ENCODE measurements at places on chromosomes 4 and X.

DNA sequence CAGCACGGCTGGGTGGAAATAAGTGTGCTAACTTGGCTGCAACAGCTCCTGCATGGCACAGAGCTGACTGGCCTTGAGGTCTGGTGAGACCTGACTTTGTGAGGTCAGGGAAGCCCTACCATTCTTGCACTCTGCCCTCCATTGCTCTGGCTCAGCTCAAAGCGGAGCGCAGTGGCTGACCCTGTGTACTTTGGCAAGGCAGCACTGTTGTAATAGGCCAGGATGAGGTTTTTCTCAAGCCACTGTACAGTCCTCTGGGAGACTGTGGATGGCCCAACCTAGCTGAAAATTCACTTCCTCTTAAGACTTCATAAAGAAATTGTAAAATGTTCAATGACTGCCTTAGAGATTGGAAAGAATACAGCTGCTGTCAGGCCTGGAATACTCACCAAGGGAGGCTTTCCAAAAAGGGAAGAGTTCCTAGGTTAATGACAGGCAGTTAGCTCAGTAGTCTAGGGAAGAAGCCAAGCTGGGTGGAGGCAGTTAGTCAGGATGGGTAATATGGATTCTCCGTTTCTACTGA, 129.8 kb downstream of the GUCY2F start:
- no peak for DNase-seq

GRCh38 chr4:94995684-94996394, 238.1 kb downstream of the BMPR1B start:
- peak; percentile 68 for DNase-seq

GRCh38 chr4:169249214-169249973, 21.4 kb downstream of the SH3RF1 start:
- no peak for DNase-seq

DNA sequence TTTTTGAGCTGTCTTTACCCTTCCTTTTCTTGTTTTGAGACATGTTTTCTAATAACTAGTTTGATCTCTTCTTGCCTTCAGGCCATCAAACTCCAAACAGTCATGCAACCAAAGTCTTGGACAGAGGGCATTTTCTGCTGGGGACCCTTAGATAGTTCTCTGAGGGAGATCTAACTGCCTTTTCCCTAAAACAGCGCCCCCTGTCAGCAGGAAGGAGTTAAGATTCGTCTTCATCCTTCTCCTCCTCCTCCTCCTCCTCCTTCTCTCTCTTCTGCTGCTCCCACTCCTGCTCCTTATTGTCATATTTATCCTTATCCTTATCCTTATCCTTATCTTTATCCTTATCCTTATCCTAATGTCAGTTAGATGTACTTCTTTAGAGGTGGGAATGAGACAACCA, 417.2 kb downstream of the TRAM1L1 start:
- no peak for DNase-seq

DNA sequence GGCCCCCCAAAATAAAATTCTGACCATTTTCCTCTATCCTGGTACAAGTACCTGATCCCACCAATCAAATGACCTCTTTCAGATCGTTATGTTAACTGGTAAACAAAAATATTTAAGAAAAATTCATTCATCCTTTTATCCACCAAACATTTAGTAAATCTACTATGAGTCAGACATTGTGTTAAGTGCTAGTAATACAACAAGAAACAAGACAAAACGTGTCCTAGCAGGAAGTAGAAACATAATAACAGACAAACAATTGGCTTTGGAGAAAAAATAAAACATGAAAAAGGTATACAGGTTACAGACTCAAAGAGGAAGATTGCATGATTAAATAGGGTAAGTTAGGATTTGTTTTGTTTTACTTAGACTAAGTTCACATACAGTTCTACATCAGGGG, 43.7 kb downstream of the ANTXR2 start:
- no peak for DNase-seq

DNA sequence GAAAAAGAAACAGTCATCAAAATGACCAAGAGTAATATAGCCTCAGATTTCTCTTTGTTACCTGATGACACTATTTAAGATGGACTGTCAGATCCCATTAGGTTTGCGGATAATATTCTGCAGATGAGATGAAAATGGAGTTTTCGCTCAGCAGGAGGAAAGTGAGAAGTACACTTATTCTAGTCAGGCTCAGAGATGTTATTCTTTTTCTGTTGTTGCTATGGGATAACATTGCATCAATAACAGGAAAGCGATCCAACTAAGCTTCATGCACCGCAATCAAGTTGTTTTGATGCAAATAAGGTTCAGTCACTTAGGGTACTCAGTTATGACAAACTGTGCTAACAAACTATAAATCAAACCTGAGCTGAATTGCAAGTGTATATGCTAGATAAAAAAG, 415.0 kb downstream of the CCSER1 start:
- no peak for DNase-seq

DNA sequence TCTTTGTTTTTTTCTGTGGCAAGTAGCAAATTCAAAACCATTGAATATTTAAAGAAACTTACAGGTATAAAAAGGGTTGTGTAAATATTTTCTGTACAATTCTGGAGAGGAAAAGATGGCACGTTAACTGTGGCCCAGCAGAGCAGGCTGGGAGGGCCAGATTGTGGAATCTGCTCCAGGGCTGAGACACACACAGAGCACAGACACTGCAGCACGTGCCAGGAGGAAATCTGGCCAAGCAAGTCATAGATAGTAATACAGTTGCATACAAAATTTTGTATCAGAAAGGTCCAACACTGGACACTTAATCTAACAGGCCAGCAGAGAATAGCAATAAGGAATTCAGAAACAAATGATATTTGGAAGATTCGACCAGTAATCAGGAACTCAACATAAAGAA, 763.7 kb downstream of the PDHA2 start:
- no peak for DNase-seq
